Stimulated activated CD8-positive, alpha-beta memory T cell treated with anti-CD3 and anti-CD28 coated beads, Interleukin-7, amount 100 ng/mL, for 4 hours (primary cell): ENCODE measurements at places on chromosomes 5 and 9.

DNA sequence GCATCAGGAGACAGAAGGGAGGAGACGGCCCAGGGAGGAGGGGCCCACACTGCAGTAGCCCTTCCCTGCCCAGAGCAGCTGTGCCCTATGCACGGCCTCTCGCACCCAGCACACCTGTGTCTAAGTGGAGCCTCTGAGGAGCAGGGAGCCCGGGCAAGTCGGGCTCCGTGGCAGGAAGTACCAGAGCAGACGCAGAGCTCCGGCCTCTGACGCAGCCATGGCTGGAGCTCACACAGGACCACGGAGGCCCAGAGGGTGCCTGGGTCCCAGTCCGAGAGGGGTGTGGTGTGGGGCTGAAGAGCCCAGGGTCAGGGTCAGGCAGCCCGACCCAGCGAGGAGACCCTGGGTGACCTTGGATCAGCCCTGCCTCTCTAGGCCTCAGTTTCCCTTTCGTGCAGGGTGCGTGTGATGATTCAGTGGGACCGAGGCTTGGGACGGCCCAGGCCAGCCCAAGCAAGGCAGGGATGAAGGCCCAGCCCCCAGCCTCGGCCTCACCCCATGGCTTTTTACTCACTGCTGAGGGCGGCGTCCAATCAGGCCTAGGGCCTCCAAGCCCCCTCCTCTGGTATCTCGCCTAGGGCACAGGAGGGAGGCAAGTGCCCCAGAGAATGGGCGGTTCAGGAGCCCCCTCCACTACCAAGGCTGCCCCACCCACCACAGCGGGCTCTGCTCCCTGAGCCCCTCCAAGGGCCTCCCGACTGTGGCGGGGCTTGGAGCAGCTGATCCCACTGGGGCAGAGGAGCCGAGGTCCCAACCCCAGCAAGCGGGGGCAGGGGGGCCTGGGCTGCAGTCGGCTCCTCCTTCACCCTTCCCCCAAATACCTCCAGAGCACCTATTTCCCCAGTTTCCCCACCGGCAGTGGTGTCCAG, 4.3 kb upstream of the AGPAT2 start:
- DNase-seq: no peak

DNA sequence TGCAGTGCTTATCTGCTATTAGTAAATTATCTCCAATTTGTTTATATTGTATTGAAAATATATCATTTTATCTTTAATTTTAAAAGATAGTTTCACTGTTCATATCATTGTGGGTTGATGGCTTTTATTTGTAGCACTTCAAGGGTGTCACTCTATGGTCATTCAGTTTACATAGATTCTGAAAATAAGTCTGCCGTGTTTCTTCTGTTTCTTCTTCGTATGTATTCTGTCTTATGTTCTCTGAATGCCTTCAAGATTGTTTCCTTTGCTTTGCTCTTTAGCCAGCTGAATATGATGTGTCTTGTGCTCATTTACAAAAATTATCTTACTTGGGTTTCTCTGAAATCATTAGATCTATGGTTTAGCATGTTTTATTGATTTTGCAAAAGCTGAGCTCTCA, 359.9 kb downstream of the CYLC2 start:
- DNase-seq: no peak

DNA sequence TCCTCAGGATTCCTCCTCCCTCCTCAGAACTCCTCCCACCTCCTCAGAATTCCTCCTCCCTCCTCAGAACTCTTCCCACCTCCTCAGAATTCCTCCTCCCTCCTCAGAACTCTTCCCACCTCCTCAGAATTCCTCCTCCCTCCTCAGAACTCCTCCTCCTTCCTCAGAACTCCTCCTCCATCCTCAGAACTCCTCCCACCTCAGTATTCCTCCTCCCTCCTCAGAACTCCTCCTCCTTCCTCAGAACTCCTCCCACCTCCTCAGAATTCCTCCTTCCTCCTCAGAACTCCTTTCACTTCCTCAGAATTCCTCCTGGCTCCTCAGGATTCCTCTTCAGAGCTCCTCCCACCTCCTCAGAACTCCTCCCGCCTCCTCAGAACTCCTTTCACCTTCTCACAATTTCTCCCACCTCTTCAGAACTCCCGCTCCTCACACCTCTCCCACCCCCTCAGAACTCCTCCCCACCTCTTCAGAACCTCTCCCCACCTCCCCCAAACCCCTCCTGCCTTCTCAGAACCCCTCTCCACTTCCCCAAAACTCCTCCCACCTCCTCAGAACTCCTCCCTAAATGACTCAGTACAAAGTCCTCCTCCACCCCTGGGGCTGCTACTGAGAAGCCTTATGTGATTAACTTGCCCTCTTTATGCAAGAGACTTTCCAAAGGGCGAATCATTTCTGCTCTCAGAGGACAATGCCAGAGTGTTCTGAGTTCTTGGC, 23.2 kb downstream of the SLC46A2 start:
- peak; percentile 5 for DNase-seq

- DNase-seq: no peak
Observed at GRCh38 chr9:130432362-130432761, 12.4 kb upstream of the ASS1 start.

DNA sequence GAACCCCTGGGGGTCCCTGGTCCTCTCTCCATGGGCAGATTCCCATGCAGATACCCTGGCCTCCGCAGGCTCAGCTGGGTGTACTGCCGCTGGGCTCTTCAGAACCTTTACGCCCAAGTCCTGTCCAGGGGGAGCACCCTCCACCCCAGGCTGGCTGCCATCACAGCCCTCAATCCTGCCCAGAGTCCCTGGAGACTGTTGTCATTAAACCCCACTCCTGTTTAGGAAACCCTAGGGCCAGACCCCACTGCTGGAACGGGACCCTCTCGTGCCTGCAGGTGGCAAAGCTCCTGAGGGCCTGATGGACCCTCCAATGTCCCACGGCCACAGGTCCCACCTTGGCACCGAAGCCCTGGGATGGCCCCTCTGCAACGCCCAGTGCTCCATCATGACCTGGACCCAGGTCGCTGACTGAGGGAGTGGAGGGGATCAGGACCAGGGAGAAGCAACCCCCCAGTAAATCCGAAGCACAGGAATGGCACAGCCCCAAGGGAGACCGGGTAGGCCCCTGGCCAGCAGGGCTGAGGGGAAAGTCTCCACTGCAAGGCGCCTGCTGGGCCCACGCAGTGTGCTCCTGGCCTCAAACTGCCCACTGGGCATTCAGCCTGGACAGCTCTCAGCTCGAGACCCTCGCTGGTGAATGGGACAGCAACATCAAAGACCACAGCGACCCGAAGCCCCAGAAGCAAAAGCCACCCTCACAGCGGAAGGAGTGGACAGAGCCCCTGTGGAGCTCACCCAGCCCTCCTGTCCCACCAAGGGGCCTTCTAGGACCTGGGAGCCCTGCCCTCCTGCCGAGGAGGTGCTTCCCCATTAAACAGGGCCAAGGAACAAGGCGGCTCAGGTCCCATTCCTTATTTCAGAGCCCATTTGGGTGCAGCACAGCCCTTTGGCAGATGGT, 8.3 kb downstream of the ZDHHC11B start:
- no peak for DNase-seq

DNA sequence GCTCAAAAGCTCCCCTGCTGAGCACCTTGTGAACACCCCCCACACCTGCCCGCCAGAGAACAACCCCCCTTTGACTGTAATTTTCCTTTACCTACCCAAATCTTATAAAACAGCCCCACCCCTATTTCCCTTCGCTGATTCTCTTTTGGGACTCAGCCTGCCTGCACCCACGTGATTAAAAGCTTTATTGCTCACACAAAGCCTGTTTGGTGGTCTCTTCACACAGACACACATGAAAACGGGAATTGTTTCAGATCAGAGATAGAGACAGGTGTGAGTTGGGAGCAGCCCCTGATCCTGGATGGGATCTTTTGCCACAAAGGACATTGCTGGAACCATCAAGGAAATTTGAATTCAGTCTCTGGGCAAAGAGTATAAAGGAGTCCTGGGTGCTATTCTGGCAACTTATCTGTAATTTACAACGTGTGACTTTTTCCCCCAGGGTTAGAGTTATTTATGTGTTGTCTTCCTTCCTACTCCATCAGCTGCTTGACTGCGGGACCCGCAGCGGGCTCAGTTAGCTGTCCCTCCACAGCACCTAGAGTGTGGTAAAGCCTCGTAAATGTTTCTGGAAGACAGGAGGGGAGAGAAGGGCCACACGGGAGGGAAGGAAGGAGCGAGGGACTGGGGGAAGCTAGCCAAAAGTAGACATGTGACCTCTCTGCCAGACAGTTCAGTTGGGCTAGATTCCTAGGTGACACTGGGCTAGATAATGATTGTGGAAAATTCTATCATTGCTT, 437.0 kb downstream of the ZNF608 start:
- DNase-seq: no peak

- no peak for DNase-seq
Observed at GRCh38 chr5:10982626-10983025, 221.6 kb upstream of the DAP start.

DNA sequence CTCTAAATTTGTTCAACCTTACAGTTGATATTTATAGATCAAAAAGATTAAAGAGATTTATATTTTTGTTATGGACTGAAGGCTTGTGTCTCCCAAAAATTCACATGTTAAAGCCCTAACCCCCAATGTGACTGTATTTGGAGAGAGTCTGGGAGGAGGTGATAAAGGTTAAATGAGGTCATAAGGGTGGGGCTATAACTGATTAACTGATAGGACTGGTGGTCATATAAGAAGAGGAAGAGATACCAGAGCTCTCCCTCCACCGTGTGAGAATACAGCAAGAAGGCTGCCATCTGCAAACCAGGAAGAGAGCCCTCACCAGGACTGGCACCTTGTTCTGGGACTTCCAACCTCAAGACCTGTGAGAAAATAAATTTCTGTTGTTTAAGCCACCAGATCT, 264.3 kb downstream of the ENC1 start:
- no peak for DNase-seq

GRCh38 chr9:72292874-72293607, 72.0 kb downstream of the ZFAND5 start:
- no peak for DNase-seq

GRCh38 chr9:124353166-124353768, 62.0 kb downstream of the PSMB7 start:
- no peak for DNase-seq

GRCh38 chr5:79285285-79285684, 49.4 kb downstream of the JMY start:
- no peak for DNase-seq

GRCh38 chr5:139896718-139897117, 101.1 kb downstream of the PSD2 start:
- DNase-seq: no peak

- DNase-seq: no peak
Observed at GRCh38 chr5:83313436-83313835, 158.1 kb upstream of the VCAN start.

GRCh38 chr9:92645041-92645440, 24.9 kb downstream of the IPPK start:
- DNase-seq: no peak

GRCh38 chr9:6409811-6410210, 3.2 kb upstream of the UHRF2 start:
- no peak for DNase-seq

- DNase-seq: peak; percentile 77
Observed at GRCh38 chr9:91193087-91193657, 168.5 kb downstream of the AUH start.

DNA sequence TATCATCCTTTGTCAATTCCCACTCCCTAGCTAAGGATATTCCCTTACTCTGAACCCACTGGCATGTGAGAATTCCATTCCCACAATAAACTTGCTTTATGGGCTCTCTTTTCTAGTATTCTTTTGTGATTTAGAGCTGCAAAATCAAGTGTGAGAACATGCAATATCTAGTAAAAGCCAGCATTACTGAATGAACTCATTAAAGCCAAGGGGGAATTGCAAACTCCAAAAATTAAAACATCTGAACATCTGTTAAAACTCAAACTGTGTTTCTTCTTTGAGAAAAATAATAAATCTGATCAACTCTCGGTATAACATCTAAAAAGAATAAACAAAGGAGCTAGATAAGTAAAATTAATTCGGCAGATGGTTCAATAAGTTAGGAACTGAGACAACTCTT, 53.1 kb upstream of the MPDZ start:
- no peak for DNase-seq

DNA sequence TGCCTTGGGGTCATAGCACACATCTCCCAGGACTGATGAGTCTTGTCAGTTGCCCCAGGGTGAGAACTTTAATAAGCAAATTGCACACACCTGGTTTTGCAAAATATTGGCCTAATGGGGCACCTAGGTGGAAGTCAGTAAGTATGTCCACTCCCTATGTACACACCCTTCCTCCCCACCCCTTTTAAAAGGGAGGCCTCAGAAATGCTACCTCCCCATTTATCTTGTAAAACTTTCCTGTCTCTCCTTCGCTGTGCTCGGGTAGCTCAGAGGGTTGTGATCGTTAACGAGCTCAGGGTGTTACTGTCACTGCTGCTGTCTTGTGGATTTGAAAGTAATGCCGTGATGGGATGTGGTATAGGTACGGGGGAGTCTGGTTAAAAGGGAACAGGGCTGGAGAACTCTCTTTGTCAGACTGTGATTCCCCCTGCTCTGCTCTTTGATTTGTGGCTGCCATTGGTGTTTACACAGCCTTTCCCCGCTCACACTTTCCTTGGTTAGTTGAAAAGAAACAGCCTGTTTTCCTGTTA, 26.2 kb downstream of the ZNF462 start:
- no peak for DNase-seq

- DNase-seq: no peak
Observed at GRCh38 chr5:154614125-154614524, 136.1 kb upstream of the HAND1 start.

- DNase-seq: no peak
Observed at GRCh38 chr5:167915237-167915636, 376.2 kb upstream of the WWC1 start.

DNA sequence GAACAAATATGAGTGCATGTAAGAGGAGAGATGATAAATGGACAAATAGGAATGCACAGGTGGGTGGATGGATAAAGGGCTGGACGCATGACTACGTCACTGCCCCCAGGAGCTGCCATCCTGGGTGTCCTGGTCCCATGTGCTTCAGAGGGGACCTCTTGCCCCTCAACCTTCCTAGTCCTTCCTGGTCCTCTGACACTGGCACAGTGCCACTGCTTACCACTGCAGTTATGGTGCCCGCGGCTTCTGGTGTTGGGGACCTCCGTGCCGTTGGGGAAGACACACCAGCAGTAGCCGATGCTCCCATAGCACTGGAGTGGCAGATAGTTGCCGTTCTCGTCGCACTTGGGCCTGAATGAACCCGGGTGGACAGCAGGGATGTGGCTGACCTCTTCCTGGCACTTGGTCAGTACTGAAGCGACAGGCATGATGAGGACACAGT, 9.8 kb downstream of the CD74 start:
- no peak for DNase-seq

GRCh38 chr5:31921852-31922305, 252.2 kb downstream of the GOLPH3 start:
- no peak for DNase-seq

DNA sequence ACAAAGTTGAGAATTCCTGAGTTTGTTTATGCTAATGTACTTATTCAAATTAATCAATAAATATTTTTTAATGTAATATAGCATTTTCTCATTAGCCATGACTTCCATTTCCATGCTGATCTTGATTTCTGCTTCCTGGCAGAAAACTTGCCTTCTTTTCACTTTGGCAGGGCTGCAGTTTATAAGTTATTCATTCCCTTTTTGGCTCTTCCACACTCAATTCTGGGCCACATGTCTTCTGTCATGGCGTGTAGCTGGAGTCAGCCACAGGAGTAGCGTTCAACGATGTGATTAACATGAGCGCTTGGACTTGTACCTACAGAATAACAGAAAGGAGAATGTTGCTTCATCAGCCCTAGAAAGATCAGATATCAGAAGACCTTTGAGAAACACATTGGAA, 172.9 kb downstream of the CFAP90 start:
- no peak for DNase-seq
